ENCODE measurements at places on chromosomes 5 and 9. TPM values are rescaled to one million over a fixed set of nuclear protein-coding genes. Genes with fewer than 3 reads are reported as not detected.

S1PR3 gene
- 63.9 TPM for total RNA-seq

DAB2IP gene
- 10.3 TPM for total RNA-seq

LIFR gene
- 6.1 TPM for total RNA-seq

GPR150 gene
- total RNA-seq: 0.15 TPM

SPINK5 gene
- not detected for total RNA-seq

GRIN1 gene
- 0.76 TPM for total RNA-seq

IFNA17 gene
- total RNA-seq: not detected

ACOT12 gene
- not detected for total RNA-seq

ST6GALNAC6 gene
- 27.6 TPM for total RNA-seq

GHR gene
- total RNA-seq: not detected

TAS2R1 gene
- total RNA-seq: not detected

MPDZ gene
- total RNA-seq: 10.6 TPM

NMUR2 gene
- total RNA-seq: not detected

GZMA gene
- total RNA-seq: not detected

FOXI1 gene
- total RNA-seq: not detected

S100Z gene
- total RNA-seq: not detected

SLC34A3 gene
- not detected for total RNA-seq

CCL28 gene
- total RNA-seq: 0.14 TPM

FAM221B gene
- total RNA-seq: not detected

KCNMB1 gene
- total RNA-seq: not detected

MEGF9 gene
- total RNA-seq: 26.3 TPM

C9orf50 gene
- total RNA-seq: not detected

ADGRD2 gene
- not detected for total RNA-seq

MYO10 gene
- 42.1 TPM for total RNA-seq

PCDHB3 gene
- not detected for total RNA-seq

UBE2QL1 gene
- 0.16 TPM for total RNA-seq

AP3B1 gene
- 23.2 TPM for total RNA-seq

SLC2A8 gene
- 12.6 TPM for total RNA-seq

PCDHB2 gene
- total RNA-seq: 4.5 TPM

Data from A549 treated with ZK216348 at 1 μM for 4 hours (cell line).